ENCODE measurements at places on chromosomes 5 and 9. TPM values are rescaled to one million over a fixed set of nuclear protein-coding genes. Genes with fewer than 3 reads are reported as not detected.

The GRAMD2B gene
- total RNA-seq: 17.0 TPM

The LCN2 gene
- total RNA-seq: not detected

The MYOZ3 gene
- not detected for total RNA-seq

The GPR150 gene
- total RNA-seq: 0.33 TPM

The PCDHGA12 gene
- 21.5 TPM for total RNA-seq

The GKAP1 gene
- total RNA-seq: 1.1 TPM

The SHOC1 gene
- total RNA-seq: not detected

The WDR36 gene
- total RNA-seq: 91.0 TPM

The GPX3 gene
- total RNA-seq: 1.7 TPM

The CNTNAP3 gene
- 0.87 TPM for total RNA-seq

The CDC26 gene
- 40.1 TPM for total RNA-seq

The GRM6 gene
- total RNA-seq: not detected

The EGFL7 gene
- 7.2 TPM for total RNA-seq

The TAF11L5 gene
- not detected for total RNA-seq

The CERT1 gene
- total RNA-seq: 42.0 TPM

The KIF12 gene
- not detected for total RNA-seq

The MEF2C gene
- total RNA-seq: 10.9 TPM

The KCNIP1 gene
- not detected for total RNA-seq

The NRG2 gene
- total RNA-seq: 0.77 TPM

The CACFD1 gene
- total RNA-seq: 9.4 TPM

The RUSC2 gene
- 24.7 TPM for total RNA-seq

The KIF24 gene
- 5.2 TPM for total RNA-seq

The ITGA2 gene
- total RNA-seq: 40.7 TPM

The ARSI gene
- 18.1 TPM for total RNA-seq

The ARAP3 gene
- 4.8 TPM for total RNA-seq
